ENCODE measurements at places on chromosomes 1 and 21.

DNA sequence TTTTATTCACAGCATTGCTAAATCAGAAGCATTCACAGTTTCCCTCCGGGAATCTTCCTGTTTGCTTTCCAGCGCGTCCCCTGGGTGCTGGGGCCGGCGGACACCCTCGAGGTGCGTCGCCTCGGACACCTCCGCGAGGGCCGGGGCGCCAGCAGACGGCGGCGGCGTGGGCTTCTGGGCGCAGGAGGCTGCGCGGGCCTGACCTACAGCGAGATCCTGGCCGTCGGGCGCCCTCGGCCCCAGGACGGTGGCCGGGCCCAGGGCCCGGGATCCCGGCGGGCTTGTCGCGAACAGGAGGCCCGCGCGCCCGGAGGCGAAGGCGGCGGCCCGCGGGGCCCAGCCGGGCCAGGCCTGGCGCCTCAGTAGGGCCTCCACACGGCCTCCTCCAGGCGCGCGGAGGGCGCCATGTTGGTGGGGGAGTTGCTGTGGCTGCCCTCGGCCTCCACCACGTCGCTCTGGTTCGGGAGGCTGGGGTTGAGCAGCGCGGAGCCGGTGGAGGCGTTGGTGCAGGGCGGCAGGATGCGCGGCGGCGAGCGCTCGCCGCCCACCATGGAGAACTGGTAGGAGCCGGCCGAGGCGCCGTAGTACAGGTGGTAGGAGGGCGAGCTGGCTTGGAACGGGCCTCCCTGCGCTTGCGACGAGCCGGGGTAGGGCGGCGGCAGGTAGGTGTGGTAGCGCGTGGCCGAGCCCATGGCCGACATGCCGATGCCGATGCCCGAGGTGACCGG, 123.1 kb downstream of the CLIC6 start:
- no peak for DNase-seq

GRCh38 chr1:169473347-169473746, 12.4 kb downstream of the SLC19A2 start:
- no peak for DNase-seq

GRCh38 chr1:201640624-201641023, 101.7 kb downstream of the NAV1 start:
- DNase-seq: no peak

DNA sequence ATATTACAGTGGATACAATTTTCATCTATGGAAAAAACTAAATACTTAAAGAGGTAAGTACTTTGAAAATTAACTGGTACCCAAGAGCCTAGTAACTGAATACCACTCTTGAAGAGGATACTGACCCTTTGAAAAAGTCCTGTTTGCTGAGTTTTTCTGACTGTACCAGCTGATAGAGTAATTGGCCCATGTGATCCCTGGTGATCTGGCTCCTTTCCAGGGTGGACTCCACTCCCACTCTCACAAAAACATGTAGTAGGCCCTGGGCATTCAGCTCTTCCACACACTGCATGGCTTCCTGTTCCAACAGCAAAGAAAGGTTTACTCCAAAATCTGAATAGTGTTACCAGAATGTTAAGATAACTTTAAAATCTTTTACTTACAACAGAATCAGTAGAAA, 53.6 kb upstream of the HP1BP3 start:
- DNase-seq: no peak

DNA sequence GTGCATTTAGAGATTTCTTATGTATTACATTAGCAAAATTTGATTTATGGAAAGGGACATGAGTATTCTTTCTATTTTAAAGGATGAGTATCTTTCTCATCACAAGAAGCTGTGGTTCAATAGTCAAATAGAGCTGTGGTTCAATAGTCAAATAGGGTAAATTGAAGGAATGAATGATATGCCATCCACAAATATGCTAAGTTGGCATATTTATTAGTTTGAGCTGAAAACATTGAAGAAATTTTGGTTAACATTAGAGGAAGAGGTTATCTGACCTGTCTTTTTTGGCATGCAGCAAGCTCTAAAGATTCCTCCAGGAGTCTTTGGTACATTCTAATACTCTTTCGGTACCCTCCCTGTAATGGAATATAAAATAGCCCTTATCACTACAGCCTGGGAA, 4.8 kb downstream of the OR2L8 start:
- no peak for DNase-seq

- no peak for DNase-seq
Observed at GRCh38 chr1:203360547-203361185, 9.7 kb upstream of the FMOD start.

DNA sequence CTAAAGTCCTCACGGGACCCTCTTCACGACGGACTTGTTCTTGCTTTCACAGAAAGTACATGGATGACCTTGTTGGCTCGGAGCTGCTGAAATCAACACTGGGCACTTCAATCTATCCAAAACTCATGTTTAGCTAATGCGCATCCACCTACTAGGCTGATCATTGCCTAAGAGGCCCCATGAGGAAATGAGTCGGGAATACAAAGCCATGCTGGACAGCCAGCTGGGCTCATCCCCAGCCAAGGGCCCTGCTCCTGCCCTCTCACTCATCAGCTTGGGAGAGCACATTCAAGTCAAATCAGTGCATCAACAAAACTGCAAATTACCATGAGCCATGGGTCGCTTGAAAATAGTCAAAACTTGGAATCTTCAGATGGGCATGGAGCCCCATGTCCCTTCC, 14.8 kb upstream of the HEYL start:
- DNase-seq: no peak

DNA sequence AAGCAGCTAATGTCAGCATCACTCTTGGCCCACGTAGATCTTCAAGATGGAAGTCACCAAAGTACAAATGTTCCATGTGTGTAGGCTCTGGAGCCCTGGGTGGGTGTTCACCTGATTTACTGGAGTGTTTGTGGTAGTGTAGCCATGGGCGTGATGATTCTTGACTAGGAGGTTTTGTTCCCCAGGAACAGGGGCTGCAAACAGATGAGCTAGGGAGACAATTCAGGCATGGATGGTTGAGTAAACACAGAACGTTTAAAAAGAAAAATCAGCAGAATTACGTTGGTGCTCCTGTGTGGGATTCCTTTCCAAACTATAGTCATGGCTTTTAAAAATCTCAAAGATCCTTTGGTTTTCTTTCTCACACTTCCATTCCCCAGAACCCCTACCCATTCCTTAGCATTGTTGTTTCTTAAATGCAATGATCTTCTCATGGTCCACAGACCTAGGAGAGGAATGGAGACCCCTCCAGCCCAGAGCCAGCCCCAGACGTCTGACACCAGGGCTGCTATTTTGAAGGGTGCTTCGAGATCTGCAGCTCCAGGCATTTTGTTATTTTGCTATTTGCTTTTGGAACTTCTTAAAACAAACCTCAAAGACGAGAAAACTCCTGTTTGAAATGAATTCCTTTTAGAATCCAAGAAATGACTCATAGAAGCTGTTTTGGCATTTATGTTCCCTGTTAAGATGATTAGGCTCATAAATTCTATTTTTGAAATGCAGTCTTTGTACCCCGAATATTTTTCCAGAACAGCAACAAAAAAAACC, 115.1 kb downstream of the ETS2 start:
- DNase-seq: no peak

- DNase-seq: no peak
Observed at GRCh38 chr1:232621050-232621449, 8.9 kb downstream of the SIPA1L2 start.

DNA sequence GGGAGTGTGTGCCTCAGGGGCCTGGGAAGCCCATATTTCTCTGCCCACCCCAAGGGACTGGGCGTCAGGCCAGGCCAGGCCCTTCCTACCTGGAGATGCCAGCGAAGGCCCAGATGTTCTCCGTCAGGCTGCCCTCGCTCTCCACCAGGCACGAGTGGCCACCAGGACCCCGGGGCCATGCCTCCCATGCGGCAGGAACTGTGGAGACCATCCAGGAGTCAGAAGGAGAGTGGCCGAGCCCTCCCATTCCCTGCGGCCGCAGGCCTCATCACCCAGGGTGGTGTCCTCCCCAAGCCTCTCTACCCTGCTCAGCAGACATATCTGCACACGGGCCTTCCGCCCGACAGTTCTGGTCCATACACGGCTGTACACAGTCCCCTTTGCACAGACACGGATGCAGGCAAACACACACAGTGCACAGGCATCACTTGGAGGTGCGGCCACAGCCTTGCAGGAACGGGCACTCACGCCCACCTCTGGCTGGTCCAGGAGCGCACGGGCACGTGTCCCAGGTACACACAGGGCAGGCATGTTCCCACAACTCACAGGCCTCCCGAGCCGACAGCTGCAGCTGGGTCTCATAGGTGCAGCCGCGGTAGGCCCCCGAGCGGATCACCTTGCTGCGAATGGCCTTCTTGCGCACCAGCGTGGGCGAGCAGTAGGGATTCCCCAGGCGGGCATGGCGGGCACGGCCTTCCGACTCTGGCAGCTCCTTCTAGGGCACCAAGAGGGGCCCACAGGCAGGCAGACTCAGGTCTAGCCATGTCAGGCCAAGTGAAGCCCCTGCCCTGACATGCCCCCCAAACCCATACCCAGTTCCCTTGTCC, 5.9 kb upstream of the KIF17 start:
- no peak for DNase-seq

- DNase-seq: no peak
Observed at GRCh38 chr1:96837781-96838216, 116.2 kb downstream of the PTBP2 start.
